ENCODE measurements at places on chromosomes 2 and 18. TPM values are rescaled to one million over a fixed set of nuclear protein-coding genes. Genes with fewer than 3 reads are reported as not detected.

GRCh38 chr2:3789256-3789655 lies 85.9 kb downstream of the DCDC2C start:
- no peak for DNase-seq

DNA sequence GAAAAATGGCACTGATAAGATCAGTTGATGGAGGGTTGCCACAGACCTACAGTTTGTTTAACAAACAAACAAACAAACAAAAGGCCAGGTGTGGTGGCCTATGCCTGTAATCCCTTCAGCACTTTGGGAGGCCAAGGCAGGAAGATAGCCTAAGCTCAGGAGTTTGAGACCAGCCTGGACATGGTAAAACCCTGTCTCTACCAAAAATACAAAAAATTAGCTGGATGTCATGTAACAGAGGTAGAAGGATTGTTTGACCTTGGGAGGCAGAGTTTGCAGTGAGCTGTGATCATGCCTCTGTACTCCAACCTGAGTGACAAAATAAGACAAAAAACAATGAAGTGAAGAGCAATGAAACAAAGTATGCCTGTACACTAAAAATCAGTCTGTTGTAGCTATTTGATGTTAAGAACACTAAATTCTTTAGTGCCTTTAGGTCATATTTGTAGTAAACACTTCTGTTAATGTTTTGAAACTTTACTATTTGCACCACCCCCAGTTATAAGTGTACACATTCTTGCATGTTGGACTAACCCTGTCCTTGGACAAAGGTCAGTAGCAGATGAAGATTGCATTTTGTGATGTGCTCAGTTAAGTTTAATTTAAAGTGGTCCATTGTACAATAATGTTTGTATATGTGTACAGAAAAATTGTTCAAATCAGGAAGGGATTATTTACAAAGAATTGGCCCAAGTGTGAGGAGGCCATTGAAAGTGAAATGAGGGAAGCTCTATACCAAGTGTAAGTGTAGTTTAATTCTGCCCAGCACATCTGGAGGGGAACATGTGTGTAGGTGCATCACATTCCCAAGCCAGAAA lies 73.9 kb downstream of the KYNU start:
- DNase-seq: peak; percentile 5

- DNase-seq: no peak
Measured at GRCh38 chr2:134391751-134392160, 137.9 kb downstream of the MGAT5 start.

GRCh38 chr2:188919824-188920223 lies 54.3 kb upstream of the COL3A1 start:
- no peak for DNase-seq

DNA sequence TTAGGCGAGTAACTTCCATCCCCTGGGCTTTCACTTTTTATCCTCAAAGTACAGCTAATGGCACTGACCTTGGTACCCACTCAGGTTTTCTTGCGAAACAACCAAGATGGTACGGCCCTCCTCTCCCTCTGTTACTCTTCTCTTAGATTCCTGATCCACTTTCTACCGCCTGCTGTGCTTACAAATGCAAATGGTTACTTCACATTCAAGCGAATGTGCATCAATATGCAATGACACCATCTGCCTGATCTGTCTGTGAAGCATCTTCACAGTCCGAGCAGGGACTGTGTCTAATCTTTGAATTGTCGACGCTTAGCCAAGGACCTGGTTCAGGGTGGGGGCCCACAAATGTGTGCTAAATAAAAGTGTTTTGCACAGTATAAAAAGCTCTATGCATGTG lies 112.2 kb downstream of the TRIB2 start:
- DNase-seq: no peak

GRCh38 chr2:98157557-98157956 lies 70.6 kb downstream of the VWA3B start:
- no peak for DNase-seq

GRCh38 chr18:60732143-60732542 lies 359.6 kb upstream of the MC4R start:
- no peak for DNase-seq

- DNase-seq: no peak
Measured at GRCh38 chr2:124607679-124608078, 582.6 kb downstream of the CNTNAP5 start.

GRCh38 chr2:18413676-18414396 lies 146.6 kb downstream of the RDH14 start:
- peak; percentile 89 for DNase-seq

- no peak for DNase-seq
Measured at GRCh38 chr2:166360906-166361305, 14.8 kb downstream of the SCN9A start.

Gene SPATA3
- total RNA-seq: not detected

Gene GAREM2
- 0.66 TPM for total RNA-seq

Gene HOXD3
- total RNA-seq: not detected

Gene DYSF
- not detected for total RNA-seq

Gene FIGN
- 1.5 TPM for total RNA-seq
